ENCODE measurements at places on chromosomes 11 and 22. TPM values are rescaled to one million over a fixed set of nuclear protein-coding genes. Genes with fewer than 3 reads are reported as not detected.
A peak's percentile ranks its signal among the peaks of the same experiment; 100 is the strongest.

GRCh38 chr22:46539169-46539568, 1.7 kb upstream of the CELSR1 start:
- no peak overlapping the region for H3K27ac ChIP-seq
- peaks cover 24% of the 10 kb centered on the region for H3K4me1 ChIP-seq
- H3K27me3 ChIP-seq = peaks cover 76% of the 10 kb centered on the region
- no peaks in the 10 kb centered on the region for H3K36me3 ChIP-seq
- peak overlapping the region; percentile 70 for H3K4me3 ChIP-seq
- no peak for DNase-seq

Gene RGL4
- total RNA-seq = not detected

- H3K36me3 ChIP-seq = peaks cover 24% of the 10 kb centered on the region
- peak overlapping the region; percentile 33 for H3K27ac ChIP-seq
- no peaks in the 10 kb centered on the region for H3K27me3 ChIP-seq
- H3K4me1 ChIP-seq = peaks cover 26% of the 10 kb centered on the region
- DNase-seq = no peak
- H3K4me3 ChIP-seq = no peak overlapping the region
These were observed 2.9 kb downstream of the PRR33 start for GRCh38 chr11:1888811-1889210.

- peak; percentile 26 for DNase-seq
- peaks cover 59% of the 10 kb centered on the region for H3K4me1 ChIP-seq
- H3K27ac ChIP-seq = peak overlapping the region; percentile 99
- H3K4me3 ChIP-seq = peak overlapping the region; percentile 92
- peaks cover 13% of the 10 kb centered on the region for H3K36me3 ChIP-seq
- no peaks in the 10 kb centered on the region for H3K27me3 ChIP-seq
These were observed 928 bp downstream of the FBXO7 start for GRCh38 chr22:32475468-32476010.

GRCh38 chr11:1310772-1311468, 1.5 kb upstream of the TOLLIP start:
- no peak overlapping the region for H3K27ac ChIP-seq
- H3K4me1 ChIP-seq = peaks cover 46% of the 10 kb centered on the region
- peak overlapping the region; percentile 88 for H3K4me3 ChIP-seq
- peaks cover 1% of the 10 kb centered on the region for H3K36me3 ChIP-seq
- no peaks in the 10 kb centered on the region for H3K27me3 ChIP-seq

DNA sequence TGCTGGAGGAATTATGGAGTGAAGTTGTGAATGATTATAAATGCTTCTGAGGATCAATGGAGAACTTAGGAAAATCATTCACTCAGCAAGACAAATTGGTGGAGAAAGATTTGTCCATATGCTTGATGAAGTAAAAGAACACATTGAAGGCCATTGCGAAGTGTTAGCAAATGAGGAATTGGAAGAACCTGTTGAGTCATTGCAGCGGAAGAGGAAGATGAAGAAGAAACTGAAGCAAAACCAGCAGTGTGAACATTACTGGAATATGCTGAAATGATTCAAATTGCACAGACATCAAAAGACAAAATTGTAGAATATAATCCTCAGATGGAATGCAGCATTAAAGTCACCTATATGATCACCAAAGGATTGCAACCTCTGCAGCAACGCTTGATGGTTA, 168.1 kb downstream of the ADAMTS15 start:
- H3K27ac ChIP-seq = no peak overlapping the region
- no peak overlapping the region for H3K4me3 ChIP-seq
- no peaks in the 10 kb centered on the region for H3K36me3 ChIP-seq
- no peak for DNase-seq
- peaks cover 15% of the 10 kb centered on the region for H3K4me1 ChIP-seq

GRCh38 chr11:69593851-69594250, 47.1 kb upstream of the CCND1 start:
- no peaks in the 10 kb centered on the region for H3K27me3 ChIP-seq
- no peaks in the 10 kb centered on the region for H3K36me3 ChIP-seq
- no peak overlapping the region for H3K27ac ChIP-seq
- H3K4me1 ChIP-seq = no peaks in the 10 kb centered on the region
- DNase-seq = no peak

DNA sequence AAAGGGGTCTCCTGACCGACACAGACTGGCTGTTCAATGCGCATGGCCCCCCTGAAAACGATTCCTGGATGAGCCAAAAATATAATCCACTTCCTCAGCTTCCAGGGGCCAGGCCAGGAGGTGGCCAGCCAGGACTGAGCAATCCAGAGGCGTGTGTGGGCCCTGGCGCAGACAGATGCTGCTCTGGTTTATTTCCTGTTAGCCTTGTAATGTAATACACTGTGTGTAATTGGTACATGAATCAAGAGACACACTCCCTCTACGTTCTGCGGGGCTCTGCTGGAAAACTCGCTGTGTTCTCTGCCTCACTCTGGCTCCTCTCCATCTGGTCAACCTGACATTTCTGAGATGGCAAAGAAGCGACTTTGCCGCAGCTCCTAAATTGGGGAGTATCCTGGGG, 26.3 kb upstream of the ISX start:
- no peaks in the 10 kb centered on the region for H3K36me3 ChIP-seq
- H3K27me3 ChIP-seq = peaks cover 63% of the 10 kb centered on the region
- no peak overlapping the region for H3K27ac ChIP-seq
- no peaks in the 10 kb centered on the region for H3K4me1 ChIP-seq
- H3K4me3 ChIP-seq = no peak overlapping the region

Gene MRGPRF
- 3.9 TPM for total RNA-seq

Gene VPREB1
- not detected for total RNA-seq

DNA sequence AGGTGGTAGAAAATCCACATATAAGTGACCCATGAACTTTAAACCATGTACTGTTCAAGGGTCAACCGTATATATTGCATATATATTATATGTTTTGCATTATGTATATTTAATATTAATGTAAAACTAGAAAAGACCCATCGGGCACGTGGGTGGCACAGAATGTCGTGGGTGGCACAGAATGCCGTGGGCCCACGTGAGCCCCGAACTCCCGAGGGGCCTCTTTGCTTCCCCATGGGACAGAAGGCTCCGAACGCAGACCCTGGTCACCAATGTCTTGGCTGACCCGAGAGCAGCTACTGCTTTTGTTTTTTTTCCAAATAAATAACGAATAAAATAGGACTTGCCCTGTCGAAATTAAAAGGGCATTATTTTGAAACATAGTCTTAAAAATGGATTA, 415.4 kb downstream of the BRD1 start:
- DNase-seq = no peak
- no peaks in the 10 kb centered on the region for H3K4me1 ChIP-seq
- no peak overlapping the region for H3K27ac ChIP-seq
- no peak overlapping the region for H3K4me3 ChIP-seq
- H3K27me3 ChIP-seq = peaks cover 49% of the 10 kb centered on the region
- no peaks in the 10 kb centered on the region for H3K36me3 ChIP-seq

DNA sequence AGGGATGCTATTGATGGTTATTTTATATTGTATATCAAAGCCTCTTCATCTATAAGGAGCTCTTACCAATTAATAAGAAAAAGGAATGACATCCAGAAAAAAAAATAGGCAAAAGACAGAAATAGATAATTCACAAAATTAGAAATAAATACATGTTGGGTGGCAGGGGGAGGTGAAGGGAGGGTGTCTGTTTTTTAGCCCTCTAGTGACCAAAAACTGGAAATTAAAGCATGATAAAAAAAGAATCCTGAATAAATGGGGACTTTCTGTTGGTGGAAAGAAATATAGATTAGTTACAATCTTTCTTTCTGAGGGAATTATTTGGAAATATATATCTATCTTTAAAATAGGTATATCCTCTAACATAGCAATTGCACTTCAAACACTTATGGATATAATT, 42.0 kb upstream of the TTC36 start:
- no peaks in the 10 kb centered on the region for H3K27me3 ChIP-seq
- DNase-seq = no peak
- no peak overlapping the region for H3K4me3 ChIP-seq
- H3K27ac ChIP-seq = no peak overlapping the region
- H3K36me3 ChIP-seq = peaks cover 85% of the 10 kb centered on the region

DNA sequence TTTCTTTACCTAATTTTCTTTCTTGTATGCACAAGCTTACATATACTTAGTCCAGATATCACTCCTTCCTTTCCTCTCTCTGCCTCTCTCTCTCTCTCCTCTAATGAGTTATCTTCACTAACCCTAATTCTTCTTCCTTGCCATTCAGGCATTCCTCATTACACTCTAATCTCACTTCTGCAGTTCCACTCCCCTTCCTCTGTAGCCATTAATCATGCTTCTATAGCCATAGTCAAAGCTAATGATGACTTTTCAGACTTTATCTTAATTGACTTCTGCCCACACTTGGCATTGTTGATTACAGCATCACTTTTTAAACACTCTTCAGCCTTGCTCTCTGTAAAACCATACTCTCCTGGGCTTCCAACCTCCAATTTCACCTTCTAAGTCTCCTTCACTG, 35.3 kb upstream of the SC5D start:
- peaks cover 8% of the 10 kb centered on the region for H3K27me3 ChIP-seq
- no peaks in the 10 kb centered on the region for H3K36me3 ChIP-seq
- H3K27ac ChIP-seq = no peak overlapping the region
- no peak overlapping the region for H3K4me3 ChIP-seq
- no peaks in the 10 kb centered on the region for H3K4me1 ChIP-seq
- no peak for DNase-seq

DNA sequence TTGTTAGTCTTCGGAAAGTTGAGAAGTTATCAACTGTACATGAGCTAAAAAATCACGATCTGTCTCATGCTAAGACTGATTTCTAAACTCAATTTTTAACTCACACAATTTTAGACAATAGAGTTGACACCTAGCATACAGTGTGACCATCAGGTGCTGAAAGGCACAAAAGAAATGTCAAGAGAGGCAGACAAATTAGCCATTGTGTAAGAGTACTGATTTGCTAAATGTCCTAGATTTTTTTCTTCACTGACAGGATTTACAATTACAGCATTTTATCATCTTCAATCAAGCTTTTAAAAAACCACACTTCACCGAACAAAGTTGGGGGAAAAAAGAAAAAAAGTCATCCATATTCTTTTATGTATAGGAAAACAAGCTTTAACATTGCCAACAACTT, 7.0 kb downstream of the LGR4 start:
- peaks cover 62% of the 10 kb centered on the region for H3K4me1 ChIP-seq
- peak overlapping the region; percentile 30 for H3K4me3 ChIP-seq
- H3K27me3 ChIP-seq = no peaks in the 10 kb centered on the region
- no peak for DNase-seq
- H3K36me3 ChIP-seq = no peaks in the 10 kb centered on the region

Gene ZP1
- not detected for total RNA-seq

DNA sequence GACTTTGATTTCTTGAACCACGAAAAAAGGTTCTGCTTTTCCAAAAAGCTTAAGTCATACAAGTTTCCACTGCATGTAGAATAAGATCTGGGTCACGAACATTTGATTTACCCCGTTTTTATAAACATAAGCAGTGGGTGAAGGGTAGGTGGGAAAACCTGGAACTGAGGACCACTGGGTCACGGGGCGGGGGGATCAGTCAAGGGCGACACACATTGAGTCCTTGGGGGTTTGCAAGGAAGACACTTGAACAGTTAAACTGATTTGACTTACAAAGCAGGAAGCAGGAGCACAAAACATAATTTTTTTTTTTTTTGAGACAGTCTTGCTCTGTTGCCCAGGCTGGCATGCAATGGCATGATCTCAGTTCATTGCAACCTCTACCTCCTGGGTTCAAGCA, 10.9 kb downstream of the FADS3 start:
- H3K4me3 ChIP-seq = no peak overlapping the region
- no peaks in the 10 kb centered on the region for H3K27me3 ChIP-seq
- H3K27ac ChIP-seq = peak overlapping the region; percentile 79
- H3K4me1 ChIP-seq = peaks cover 97% of the 10 kb centered on the region

- H3K4me1 ChIP-seq = peaks cover 59% of the 10 kb centered on the region
- H3K36me3 ChIP-seq = no peaks in the 10 kb centered on the region
- peak; percentile 20 for DNase-seq
- H3K27ac ChIP-seq = peak overlapping the region; percentile 87
- H3K4me3 ChIP-seq = peak overlapping the region; percentile 5
- no peaks in the 10 kb centered on the region for H3K27me3 ChIP-seq
These were observed 66.9 kb downstream of the RBFOX2 start for GRCh38 chr22:35961480-35962295.

DNA sequence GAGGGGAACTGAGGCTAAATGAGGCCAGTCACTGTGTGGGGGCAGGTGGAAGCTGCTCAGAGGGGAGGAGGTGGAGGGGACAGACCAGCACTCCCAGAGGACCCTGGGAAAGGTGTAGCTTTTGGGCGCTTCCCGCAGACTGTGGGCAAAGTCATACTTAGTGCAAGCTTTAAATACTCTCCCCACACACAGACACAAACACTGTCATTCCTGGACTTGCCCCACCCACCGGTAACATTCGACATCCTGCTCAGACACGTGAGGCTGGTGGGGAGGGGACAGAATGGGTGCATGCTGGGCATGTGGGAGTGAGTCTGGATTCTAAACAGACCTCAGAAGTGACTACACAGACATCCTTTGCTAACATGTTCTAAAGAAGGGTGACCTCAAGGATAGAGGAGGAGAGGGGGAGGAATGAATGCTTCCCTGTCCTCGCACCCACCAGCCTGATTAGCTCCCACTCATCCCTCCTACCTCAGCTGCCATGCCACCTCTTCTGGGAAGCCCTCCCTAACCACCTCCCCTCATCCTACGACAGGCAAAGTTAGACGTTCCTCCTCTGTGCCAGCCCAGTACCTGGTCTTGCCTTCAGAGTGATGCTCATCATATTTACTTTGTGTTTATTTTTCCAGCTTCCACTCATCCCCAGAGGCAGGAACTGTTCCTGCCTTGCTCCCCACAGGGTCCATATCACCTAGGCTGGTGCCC, 22.2 kb downstream of the TSKU start:
- DNase-seq = no peak
- no peak overlapping the region for H3K27ac ChIP-seq
- no peak overlapping the region for H3K4me3 ChIP-seq
- H3K27me3 ChIP-seq = no peaks in the 10 kb centered on the region
- peaks cover 36% of the 10 kb centered on the region for H3K4me1 ChIP-seq

GRCh38 chr11:10302744-10303557, 1.9 kb upstream of the ADM start:
- peaks cover 59% of the 10 kb centered on the region for H3K4me1 ChIP-seq
- H3K36me3 ChIP-seq = no peaks in the 10 kb centered on the region
- no peaks in the 10 kb centered on the region for H3K27me3 ChIP-seq
- DNase-seq = peak; percentile 89

- peaks cover 22% of the 10 kb centered on the region for H3K36me3 ChIP-seq
- H3K4me1 ChIP-seq = peaks cover 57% of the 10 kb centered on the region
- H3K27ac ChIP-seq = peak overlapping the region; percentile 98
- peak overlapping the region; percentile 98 for H3K4me3 ChIP-seq
- no peaks in the 10 kb centered on the region for H3K27me3 ChIP-seq
- DNase-seq = no peak
These were observed 739 bp downstream of the ZMAT5 start for GRCh38 chr22:29765905-29766631.

Gene PHLDB1
- 102 TPM for total RNA-seq

DNA sequence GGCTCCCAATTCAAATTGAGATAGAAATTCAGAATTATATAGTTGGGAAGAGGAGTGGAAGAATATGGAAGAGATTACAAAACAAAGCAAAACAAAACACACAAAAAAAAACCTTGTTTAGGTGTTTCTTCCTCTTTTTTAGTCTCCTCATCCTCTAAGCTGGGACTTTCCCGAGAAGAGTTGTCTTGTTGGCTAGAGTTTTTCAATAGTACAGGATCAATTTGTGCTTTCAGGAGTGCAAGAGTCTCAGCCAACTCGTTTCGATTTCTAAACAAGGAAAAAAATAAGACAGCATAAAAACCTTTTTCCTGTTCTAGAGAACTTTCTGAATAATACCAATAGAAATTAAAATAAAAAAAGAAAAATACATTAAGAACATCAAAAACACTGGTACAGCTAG, 87.8 kb upstream of the CLNS1A start:
- no peak for DNase-seq
- no peak overlapping the region for H3K4me3 ChIP-seq
- H3K27ac ChIP-seq = no peak overlapping the region
- H3K27me3 ChIP-seq = no peaks in the 10 kb centered on the region
- peaks cover 25% of the 10 kb centered on the region for H3K36me3 ChIP-seq

Gene SMIM38
- not detected for total RNA-seq

Data from left ventricle myocardium inferior (tissue), 1 donor.